ENCODE measurements at places on chromosomes 4 and X.

DNA sequence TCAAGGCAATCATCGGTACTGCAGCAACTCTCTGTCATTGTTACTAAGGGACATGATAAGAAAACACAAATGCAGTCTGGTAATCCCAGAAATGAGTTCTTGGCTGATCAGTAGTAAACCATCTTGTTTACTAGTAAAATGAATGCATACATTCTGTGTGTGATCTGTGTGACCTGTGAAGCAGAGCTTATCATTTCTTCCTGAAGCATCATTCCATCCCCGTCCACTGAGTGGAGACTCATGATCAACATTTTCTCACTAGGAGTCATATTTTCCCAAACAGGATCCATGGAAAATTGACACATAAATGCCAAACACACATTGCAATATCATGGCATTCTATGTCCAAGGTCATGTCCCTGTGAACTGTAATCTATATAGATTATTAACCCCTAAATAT lies 226.1 kb downstream of the ANKRD50 start:
- no peak for DNase-seq

DNA sequence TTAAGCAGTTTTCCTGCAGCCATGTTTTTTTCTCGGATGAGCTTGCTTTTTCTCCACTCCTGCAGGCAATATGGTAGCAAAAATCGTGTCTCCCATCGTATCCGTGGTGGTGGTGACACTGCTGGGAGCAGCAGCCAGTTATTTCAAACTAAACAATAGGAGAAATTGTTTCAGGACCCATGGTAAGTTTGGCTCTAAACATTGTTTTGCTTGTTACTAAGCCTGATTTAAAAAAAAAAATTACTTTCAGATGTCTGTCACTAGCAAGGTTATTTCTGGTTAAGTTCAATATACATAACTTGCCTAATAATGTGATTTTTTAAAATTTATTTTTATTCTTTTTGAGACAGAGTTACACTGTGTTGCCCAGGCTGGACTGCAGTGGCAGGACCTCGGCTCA lies 17.5 kb upstream of the GYG2 start:
- DNase-seq: no peak

GRCh38 chr4:72444092-72444491 lies 124.9 kb downstream of the ADAMTS3 start:
- no peak for DNase-seq

DNA sequence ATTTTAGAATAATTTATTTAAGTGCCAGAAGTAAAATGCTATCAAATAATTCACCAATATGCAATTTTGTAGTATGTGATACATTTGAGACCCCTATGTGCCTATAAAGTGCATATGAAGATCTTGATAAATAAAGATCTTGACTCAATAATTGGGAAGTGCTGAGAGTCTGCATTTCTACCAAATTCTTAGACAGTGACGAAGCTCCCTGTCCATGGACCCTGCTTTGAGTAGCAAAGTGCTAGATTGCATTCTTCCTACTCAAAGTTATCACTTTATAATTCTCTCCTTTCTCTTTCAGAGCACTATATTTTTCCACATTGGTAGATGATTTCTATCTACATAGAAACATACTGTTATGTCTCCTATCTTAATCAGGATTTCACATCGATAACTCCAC lies 1393.9 kb downstream of the ARAP2 start:
- DNase-seq: no peak

DNA sequence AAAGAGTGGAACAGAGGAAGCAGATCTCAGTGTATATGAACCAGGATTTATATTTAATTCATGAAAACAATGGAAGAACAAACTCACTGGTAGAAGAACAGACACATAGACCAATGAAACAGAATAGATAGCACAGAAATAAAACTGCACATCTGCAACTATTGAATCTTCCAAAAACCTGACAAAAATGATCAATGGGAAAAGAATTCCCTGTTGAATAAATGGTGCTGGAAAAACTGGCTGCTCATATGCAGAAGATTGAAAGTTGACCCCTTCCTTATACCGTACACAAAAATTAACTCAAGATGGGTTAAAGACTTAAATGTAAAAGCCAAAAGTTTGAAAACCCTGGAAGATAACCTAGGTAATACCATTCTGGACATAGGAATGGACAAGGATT lies 391.0 kb downstream of the MAGEB5 start:
- no peak for DNase-seq

DNA sequence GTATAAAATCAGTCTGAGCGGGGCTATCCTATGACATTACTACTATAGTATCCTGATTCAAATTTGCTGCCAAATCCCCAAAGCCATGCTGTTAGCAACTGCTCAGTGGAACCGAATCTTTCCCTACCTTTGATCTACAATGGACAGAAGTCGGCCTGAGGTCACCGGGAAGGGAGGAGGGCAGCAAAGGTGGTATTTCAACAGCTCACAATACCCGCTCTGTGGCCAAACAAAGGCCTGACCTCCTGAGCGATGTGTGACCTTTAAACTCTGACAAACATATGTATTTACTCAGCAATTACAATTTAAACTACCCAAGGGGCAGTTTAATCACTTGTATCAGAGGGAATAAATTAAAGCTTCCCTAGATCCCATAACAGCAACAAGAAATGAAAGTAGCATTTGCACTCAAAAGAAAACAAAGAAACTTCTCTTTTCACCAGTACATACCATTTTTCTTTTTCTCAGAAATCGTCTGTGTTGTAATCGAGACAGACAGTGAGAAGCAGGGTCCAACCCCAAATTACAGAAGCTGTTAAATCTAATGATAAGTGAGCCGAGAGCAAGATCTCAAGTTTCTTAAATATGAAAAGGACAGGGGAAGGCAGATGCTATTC lies 11.6 kb upstream of the TMEM128 start:
- DNase-seq: no peak

GRCh38 chrX:109720947-109721346 lies 12.1 kb downstream of the ACSL4 start:
- DNase-seq: no peak

DNA sequence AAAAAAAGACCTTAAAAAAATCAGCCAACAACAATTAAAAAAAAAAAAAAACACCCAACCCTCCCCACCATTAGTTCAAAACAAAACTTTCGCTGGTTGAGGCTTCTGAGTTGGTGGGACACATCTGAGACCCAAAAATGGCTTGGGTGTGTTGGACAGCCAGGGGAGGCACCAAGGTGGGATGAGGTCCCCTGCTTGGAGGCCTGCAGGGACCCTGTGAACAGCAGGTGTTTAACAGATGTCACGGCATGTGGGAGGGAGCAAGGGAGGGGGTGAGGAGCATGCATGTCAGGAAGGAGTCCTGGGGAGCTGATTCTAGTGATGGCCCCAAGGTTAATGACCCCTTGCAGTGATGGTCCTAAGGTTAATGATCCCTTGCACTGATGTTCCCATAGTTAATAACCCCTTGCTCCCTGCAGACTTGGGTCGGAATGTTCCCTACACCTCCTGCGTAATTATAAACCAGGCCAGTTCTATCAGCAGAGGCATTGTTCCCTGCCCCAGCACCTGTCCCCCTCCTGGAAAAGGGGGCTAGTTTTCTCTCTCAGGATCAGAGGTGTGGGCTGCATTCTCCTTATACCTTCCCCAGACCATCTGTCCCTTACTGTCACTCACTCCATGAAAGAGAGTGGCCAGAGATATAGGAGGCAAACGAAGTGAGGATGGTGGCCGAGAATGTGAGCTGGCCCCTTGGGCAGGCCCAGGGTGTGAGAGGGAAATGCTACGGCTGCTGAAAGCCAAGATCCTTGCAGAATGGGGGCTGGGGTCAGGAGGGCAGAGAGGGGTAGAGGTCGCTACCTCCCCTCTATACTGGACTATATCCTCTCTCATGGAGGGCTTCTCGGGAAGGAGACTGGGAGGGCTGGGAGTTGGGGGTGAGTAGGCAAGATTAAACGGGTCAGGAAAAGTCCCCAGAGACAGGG lies 2.3 kb upstream of the FOXP3 start:
- DNase-seq: no peak

GRCh38 chrX:69113723-69114122 lies 51.5 kb downstream of the PJA1 start:
- no peak for DNase-seq

GRCh38 chr4:1981251-1982058 lies 27.3 kb downstream of the NELFA start:
- DNase-seq: no peak

DNA sequence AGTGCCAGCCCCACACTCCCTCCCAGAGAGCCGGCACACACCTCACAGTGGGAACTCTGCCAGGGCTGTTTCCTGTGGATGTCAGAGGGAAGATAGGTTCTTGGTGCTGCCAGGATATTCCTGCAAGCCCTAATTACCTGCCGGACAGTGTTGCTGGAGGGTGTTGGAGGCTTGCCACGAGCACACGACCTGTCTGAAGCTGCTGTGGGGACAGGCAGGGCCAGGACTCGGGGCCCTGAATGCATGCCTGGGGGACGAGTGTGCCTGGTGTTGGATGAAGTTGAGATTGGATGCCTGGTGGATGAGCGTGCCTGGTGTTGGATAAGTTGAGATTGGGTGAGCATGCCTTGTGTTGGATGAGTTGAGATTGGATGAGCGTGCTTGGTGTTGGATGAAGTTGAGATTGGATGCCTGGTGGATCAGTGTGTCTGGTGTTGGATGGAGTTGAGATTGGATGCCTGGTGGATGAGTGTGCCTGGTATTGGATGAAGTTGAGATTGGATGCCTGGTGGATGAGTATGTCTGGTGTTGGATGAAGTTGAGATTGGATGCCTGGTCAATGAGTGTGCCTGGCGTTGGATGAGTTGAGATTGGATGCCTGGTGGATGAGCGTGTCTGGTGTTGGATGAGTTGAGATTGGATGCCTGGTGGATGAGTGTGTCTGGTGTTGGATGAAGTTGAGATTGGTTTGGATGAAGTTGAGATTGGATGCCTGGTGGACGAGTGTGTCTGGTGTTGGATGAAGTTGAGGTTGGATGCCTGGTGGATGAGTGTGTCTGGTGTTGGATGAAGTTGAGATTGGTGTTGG lies 23.2 kb upstream of the UVSSA start:
- DNase-seq: no peak

- DNase-seq: no peak
Observed at GRCh38 chr4:45241976-45242375, 515.6 kb upstream of the GNPDA2 start.

DNA sequence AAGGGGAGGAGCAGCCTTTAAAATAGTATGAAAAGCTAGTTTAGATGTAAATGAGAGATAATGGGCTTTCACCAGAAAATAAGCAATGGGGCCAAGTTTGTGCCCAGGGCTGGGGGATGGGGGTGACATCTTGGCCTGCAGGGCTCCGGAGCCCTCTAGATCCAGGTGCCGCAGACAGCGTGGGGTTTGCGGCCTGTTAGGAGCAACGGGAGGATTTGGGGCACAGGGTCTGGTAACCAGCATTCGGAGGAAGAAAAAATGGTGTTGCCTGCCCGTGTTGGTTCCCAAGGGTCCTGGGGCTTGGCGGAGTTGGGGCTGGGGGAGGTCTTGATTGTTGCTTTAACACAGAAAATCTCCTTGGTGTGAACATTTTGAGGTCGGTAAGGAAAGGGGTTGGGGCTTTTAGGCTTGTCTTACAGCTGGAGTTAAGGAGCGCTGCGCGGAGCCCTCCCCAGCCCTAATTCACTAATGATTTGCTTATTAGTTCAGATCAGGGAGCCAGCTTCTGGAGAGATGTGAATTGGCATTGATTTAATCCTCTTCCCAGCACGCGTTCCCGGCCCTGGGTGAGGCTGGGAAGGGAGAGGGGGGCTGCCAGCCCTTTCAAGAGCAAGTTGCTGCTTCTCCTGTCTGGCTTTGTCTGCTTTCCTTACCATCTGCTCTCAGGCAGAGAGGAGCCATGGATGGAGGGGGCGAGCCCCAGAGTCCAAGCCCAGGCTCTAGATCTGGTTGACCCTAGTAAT lies 443.4 kb downstream of the BCOR start:
- no peak for DNase-seq

GRCh38 chrX:39654952-39655351 lies 442.8 kb downstream of the BCOR start:
- DNase-seq: no peak

GRCh38 chr4:109877400-109877799 lies 29.5 kb downstream of the LRIT3 start:
- DNase-seq: no peak

DNA sequence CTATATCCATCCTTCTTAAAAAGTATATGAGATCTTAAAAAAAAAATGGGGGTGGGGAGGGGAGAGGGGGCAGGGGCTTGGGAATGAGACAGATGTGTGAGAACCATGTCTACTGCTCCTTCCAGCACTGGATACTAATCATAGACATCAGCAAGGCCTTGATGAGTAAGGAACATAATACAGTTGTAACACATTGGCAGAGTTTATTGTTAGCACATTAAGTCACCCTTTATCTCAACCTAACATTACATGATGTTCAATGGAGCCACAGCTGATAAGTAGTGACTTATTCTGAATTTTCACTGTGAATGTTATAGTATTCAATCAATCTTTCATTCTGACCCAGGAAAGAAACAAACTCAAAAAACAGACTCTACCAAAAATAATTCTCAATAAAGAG lies 47.3 kb upstream of the KCNE5 start:
- no peak for DNase-seq

DNA sequence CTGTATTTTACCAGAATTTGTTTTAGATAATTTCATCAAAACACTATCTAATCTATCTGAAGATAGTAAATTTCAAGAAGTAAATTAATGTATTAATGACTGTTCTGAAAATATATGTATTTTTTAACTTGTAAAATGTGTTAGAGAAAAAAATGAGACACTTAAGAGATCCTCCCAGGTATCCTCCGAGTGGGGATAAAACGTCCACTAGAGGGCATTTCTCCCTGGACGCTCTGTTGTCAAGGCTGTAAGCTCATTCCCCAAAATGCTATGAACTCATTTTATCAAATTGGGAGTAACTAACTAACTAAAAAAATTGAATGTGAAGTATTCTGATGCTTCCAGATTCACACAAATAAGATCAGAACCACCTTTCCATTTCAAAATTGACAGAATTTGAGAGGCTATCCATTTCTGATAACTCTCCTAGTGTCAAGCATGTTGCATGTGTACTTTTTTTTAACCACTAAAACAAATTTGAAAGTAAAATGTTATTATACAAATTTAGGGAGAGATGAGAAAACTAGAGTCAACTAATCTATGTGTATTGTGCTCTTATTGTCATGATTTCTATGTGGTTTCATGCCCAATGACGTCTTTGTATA lies 337.3 kb upstream of the HS3ST1 start:
- no peak for DNase-seq

DNA sequence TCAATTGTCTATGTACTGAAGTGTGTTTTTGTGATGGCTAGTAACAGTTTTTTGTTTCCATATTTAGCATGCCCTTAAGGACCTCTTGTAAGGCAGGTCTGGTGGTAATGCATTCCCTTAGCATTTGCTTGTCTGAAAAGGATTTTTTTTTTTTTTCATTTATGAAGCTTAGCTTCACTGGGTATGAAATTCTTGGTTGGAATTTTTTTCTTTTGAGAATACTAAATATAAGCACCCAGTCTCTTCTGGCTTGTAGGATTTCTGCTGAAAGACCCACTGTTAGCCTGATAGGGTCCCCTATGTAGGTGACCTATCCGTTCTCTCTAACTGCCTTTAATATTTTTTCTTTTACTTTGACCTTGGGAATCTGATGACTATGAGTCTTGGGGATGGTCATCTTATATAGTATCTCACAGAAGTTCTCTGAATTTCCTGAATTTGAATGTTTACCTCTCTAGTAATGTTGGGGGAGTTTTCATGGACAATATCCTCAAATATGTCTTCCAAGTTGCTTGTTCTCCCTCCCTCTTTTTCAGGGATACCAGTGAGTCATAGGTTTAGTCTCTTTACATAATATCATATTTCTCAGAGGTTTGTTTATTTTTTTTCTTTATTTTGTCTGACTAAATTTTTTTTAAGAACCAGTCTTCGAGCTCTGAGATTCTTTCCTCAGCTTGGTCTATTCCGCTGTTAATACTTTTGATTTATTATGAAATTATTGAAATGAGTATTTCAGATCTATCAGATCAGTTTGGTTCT lies 157.1 kb upstream of the PGRMC2 start:
- DNase-seq: no peak
